ENCODE measurements at places on chromosomes 4 and X.

DNA sequence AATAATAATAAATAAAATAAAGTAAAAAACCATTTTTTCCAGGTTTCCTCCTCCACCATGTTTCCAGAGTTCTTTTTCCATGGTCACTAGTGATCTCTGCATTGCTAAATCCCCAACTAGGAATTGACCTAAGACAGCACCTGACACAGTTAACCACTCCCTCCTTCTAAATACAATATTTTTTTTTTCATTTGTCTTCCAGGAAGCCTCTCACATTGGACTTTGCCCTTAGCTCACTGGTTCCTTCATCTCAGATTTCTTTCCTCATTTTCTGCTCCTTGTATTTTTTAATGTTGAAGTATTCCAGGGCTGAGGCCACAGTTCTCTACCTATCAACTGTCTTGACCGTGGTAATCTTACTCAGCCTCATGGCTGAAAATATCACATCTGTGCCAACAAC, 187.3 kb upstream of the FAM241A start:
- DNase-seq, result no peak

DNA sequence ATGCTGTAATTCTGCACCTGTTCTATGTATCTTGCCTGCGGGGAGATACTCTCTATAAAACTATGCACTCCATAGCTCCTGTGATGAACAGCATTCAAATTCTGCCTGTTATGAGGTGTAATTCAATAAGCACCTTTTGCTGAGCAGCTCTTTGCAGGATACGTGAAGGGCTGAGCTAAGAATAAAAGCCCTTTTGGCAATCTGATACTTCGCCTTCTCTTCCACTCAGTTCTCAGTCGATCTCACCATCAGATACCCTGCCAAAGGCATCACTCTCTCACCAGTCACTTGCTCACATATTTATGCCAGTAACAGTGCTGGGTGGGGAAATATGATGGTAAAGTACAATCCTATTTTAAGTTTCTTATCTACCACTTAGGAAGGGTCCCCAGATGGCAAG, 67.2 kb downstream of the RPS3A start:
- DNase-seq, result no peak

DNA sequence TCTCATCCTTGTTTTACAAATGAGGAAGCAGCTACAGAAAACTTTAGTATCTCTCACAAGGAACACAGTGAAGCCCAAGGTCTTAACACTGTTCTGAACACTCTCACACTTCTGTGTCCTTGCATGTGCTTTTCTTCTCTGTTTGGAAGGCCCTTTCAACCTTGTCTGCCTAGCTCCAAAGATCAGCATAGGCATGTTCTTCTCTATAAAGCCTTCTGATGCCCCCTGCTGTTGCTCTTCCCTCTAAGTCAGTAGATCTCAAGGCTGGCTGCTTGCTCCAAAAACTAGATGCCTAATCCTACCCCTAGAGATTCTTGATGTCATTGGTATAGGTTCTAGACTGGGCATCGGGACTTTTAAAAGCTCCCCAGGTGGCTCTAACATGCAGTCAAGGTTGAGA, 5.9 kb downstream of the APOO start:
- DNase-seq, result no peak

GRCh38 chr4:176287546-176287945, 18.5 kb upstream of the ASB5 start:
- no peak for DNase-seq

DNA sequence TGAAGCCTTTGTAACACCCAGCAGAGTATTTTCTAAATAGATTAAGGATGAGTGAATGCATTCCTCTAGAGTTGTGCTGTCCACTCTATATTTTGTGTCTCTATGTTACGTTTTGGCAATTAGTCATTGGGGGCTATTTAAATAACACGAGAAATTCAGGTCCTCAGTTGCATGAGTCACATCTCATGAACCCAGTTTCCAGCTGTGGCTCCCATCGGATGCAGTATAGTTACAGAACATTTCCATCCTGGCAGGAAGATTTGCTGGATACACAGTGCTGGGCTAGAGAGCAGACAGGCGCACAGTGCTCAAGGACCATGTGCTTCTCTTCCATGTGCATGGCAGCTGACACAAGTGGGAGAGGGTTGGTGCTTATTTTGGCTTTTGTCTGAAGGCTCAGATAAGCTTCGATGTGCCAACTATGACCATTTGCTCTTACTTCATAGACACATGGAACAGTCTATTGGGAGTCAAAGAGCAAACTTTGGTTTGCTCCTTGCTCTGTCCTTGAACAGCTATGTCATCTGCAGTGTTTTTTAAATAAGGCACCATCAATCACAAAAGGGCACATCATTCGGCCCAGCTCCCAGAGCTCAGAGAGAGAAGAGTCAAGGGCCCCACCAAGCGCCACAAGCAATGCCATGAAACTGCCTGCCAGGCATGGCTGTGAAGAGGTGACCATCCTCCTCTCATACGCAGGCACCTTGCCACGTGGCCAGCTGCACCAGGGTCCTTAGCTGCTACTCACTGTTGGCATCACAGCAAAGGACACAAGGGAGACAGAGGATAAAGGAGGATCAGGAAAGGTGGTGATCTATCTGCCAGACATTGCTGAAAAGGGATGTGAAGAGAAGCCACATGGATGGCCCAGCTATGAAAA, 8.1 kb upstream of the STS start:
- no peak for DNase-seq

DNA sequence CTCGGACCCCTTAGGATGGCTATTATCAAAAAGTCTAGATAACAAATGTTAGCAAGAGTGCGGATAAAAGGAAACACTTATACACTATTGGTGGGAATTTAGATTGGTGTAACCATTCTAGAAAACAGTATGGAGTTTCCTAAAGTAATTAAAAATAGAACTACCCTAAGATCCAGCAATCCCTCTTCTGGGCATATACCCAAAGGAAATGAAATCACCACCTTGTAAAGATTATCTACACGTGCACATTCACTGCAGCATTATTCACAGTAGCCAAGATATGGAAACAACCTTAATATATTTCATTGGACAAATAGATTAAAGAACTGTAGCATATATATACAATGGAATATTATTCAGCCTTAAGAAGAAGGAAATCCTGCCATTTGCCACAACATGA, 462.4 kb downstream of the IQCM start:
- no peak for DNase-seq

- DNase-seq, result no peak
These were observed 509.7 kb downstream of the SMARCA1 start for GRCh38 chrX:129013574-129013973.

DNA sequence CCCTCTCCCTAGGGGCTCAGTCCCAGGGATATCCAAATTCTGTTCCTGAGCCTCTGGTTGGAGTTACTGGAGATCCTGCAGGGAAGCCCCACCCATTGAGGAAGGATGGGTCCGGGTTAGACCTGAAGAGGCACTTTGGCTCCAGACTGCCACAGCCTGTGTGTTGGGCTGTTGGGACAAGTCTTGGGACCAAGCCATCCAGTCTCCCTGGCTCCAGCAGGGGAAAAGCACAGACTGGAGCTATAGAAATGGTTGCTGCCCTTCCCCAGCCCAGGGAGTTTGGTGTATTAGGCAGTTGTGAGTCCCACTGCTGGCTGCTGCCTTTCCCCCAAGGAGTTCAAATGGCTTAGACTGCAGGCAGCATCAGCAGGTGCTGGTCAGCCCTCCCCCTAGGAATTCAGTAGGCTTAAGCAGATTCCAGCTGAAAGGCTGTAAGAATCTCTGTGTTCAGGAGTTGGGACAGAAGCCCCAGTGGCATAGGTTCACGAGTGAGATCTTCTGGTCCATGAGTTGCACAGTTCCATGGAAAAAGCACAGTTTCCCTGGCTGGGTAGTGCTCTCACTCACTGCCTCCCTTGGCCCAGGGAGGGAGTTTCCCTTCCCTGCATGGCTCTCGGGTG, 344.0 kb upstream of the EPHA5 start:
- DNase-seq, result no peak

GRCh38 chrX:151828439-151829080, 84.1 kb upstream of the MAGEA4 start:
- DNase-seq, result no peak

- no peak for DNase-seq
These were observed 11.9 kb downstream of the EDNRA start for GRCh38 chr4:147492761-147493160.

- DNase-seq, result no peak
These were observed 31.4 kb upstream of the SETD7 start for GRCh38 chr4:139587446-139587845.

- DNase-seq, result no peak
These were observed 94.2 kb downstream of the GPAT3 start for GRCh38 chr4:83629945-83630721.
